Stimulated activated CD4-positive, alpha-beta T cell treated with anti-CD3 and anti-CD28 coated beads, Interleukin-1b, Interleukin-23, amount 100 ng/mL, for 1 hour (primary cell): ENCODE measurements at places on chromosomes 2 and 18.

- DNase-seq, result no peak
These were observed 42.7 kb downstream of the ZFP36L2 start for GRCh38 chr2:43183743-43184142.

GRCh38 chr2:184847331-184847730 lies 249.0 kb downstream of the ZNF804A start:
- no peak for DNase-seq

DNA sequence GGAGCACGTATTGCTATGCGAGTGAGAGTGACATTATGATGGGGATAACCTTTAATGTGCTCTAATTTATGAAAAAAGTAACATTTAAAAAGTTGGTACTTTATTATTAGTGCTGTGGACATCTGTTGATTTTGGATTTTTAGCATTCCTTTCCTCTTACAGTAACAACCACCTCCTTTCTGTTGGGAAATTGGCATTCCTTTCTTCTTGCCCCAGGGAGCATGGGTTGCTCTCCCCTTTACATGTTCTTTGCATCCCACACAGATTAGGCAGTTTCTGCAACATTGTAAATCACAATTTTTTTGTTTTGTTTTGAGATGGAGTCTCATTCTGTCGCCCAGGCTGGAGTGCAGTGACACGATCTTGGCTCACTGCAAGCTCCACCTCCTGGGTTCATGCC lies 300.2 kb downstream of the LPIN1 start:
- DNase-seq, result no peak

GRCh38 chr18:48215876-48216638 lies 193.1 kb downstream of the ZBTB7C start:
- no peak for DNase-seq

GRCh38 chr2:187377340-187377739 lies 70.7 kb downstream of the CALCRL start:
- no peak for DNase-seq

GRCh38 chr2:10482460-10482859 lies 34.3 kb upstream of the ODC1 start:
- DNase-seq, result no peak

DNA sequence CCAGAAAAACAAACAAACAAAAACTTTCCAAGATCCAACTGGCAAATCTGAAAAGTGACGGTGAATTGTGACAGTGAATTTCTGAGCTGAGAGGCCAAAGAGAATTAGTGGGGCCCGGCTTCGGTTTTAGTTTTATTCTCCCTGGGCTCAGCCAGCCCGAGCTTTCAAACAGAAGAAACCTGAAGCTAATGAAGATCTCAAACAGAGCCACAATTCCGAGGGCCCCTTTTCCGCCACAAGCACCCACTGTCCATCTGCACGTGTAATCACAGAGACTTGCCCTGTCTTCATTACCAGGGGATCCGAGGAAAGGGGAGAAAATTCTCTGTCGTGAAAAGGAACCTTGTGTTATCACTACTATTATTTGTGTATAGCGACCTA lies 4.2 kb upstream of the ONECUT2 start:
- no peak for DNase-seq

- no peak for DNase-seq
These were observed 77.0 kb upstream of the SPOPL start for GRCh38 chr2:138424436-138425140.
